Spleen (tissue), 13 donors: ENCODE measurements at places on chromosomes 7 and 10. TPM values are rescaled to one million over a fixed set of nuclear protein-coding genes. Genes with fewer than 3 reads are reported as not detected.
A peak's percentile ranks its signal among the peaks of the same experiment; 100 is the strongest.

GUSB gene
- 59.7 TPM for total RNA-seq

DNA sequence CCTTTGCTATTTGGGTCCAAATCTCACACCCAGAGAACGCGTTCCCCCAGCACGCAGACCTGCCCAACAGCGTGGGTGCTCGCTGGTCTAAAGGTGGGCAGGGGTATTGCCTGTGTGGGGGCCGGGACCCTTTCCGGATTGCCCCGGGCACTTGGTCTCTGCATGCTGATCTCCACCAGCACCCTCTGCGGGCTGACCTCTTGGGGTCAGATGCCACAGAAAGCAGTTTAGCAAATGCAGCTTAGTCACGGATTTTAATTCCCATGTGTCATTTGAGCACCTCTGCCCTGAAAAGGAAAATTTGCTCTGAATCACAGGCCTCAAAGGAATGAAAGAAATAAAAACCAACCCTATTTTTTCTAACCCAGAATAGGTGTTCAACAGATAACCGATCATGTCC is 46.7 kb downstream of the PKD1L1 start:
- no peak overlapping the region for H3K4me3 ChIP-seq
- no peaks in the 10 kb centered on the region for H3K36me3 ChIP-seq
- no peak for DNase-seq
- no peaks in the 10 kb centered on the region for H3K27me3 ChIP-seq

ABCA13 gene
- 0.98 TPM for total RNA-seq

GRCh38 chr7:45710271-45711160 is 136.3 kb downstream of the ADCY1 start:
- H3K36me3 ChIP-seq: no peaks in the 10 kb centered on the region
- peak overlapping the region; percentile 74 for H3K27ac ChIP-seq
- no peak overlapping the region for H3K4me3 ChIP-seq

DNA sequence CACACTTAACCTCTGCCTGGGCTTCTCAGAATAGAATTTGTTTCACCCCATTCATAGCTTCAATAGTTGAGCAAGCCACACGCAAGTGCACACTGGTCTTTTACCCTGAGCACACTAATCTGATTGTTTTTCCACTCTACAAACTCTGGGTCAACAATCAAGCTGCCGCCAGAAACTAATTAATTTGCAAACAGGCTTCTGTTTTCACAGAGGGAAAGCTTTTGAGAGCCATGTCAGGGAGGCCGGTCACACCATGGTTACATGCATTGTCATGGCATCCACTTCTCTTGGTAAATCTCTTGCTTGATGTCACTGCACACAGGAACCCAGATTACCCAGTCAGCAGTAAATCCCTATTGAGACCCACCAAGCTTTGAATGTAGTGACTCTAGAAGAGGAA is 154.2 kb downstream of the SEMA3A start:
- H3K4me1 ChIP-seq: no peaks in the 10 kb centered on the region
- H3K36me3 ChIP-seq: no peaks in the 10 kb centered on the region
- H3K27ac ChIP-seq: no peak overlapping the region
- no peaks in the 10 kb centered on the region for H3K27me3 ChIP-seq
- no peak overlapping the region for H3K4me3 ChIP-seq
- no peak for DNase-seq
